ENCODE measurements at places on chromosomes 3 and 15. TPM values are rescaled to one million over a fixed set of nuclear protein-coding genes. Genes with fewer than 3 reads are reported as not detected.

Gene LTF
- total RNA-seq, result 2.5 TPM

DNA sequence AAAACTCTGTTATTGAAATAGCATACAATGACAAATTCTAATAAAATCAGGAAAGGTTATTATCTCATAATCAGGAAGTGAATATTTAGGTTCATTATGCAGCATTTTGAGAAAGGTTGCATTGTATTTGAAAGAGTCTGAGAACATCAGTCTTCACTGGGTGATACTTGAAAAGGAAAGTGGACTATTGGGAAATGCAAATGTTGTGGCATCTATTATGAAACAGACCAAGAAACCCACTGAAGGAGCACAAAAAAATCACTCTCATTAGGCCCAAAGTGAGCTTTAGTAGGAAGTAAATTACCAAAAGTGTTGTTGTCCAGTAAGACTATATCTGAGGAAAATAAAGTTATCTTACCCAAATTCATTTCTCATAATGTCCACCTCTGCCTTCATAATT, 90.8 kb downstream of the ZPLD1 start:
- no peak overlapping the region for H3K27ac ChIP-seq
- no peak overlapping the region for H3K4me3 ChIP-seq
- H3K27me3 ChIP-seq, result no peaks in the 10 kb centered on the region

DNA sequence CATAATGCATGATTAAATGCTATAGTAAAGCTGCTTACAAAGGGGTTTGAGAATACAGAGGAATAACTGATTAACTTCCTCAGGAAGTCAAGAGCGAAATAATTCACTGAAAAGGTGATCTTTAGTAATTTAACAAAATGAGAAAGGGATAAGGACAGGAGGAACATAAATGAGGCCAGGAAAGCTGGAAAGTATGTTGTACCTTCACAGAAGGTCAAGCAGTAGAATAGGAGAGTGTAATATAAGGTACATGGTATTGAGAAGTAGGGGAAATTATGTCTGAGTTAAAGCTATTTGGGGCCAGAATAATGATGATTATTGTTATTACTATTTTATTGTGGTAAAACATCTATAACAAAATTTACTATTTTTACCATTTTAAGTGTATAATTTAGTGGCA, 19.2 kb downstream of the GOLM2 start:
- no peaks in the 10 kb centered on the region for H3K36me3 ChIP-seq
- no peaks in the 10 kb centered on the region for H3K4me1 ChIP-seq
- no peak overlapping the region for H3K4me3 ChIP-seq
- no peak for DNase-seq

GRCh38 chr3:71689291-71689690, 35.9 kb downstream of the EIF4E3 start:
- H3K36me3 ChIP-seq, result no peaks in the 10 kb centered on the region
- no peak overlapping the region for H3K27ac ChIP-seq
- no peak overlapping the region for H3K4me3 ChIP-seq
- H3K4me1 ChIP-seq, result peaks cover 25% of the 10 kb centered on the region
- no peak for DNase-seq
- H3K27me3 ChIP-seq, result no peaks in the 10 kb centered on the region

GRCh38 chr15:95880630-95881029, 449.9 kb upstream of the NR2F2 start:
- H3K27ac ChIP-seq, result no peak overlapping the region
- DNase-seq, result no peak
- no peaks in the 10 kb centered on the region for H3K27me3 ChIP-seq
- H3K36me3 ChIP-seq, result no peaks in the 10 kb centered on the region

DNA sequence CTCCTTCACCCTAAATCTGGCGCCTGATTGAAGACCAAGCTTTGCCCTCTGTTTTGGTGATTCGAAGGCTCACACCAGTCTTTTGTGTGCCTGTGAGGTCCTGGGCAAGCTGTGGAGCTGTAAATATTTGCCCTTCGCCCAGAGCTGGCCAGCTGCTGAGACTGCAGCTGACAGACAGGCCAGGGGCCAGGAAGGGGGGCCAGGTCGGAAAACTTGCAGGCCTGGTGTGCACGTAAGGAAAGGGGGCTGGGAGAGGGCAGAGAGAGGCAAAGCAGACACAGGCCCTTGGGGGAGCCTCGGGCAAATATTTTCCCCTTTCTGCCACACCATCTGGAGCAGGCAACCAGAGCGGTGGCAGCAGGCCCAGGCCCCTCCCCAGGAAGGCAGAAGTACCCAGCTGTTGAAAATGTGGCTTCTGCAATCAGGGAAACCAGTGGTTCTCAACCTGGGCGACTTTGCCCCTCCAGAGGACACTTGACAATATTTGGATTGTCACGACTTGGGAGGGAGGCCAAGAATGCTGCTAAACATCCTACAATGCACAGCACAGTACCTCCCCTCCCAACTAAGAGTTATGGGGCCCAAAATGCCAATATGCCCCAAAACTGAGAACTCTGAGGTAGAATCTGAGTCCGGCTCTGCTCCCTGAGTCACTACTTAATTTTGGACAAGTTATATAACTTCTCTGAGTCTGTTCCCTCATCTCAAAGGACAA, 2.5 kb downstream of the PDZRN3 start:
- peak overlapping the region; percentile 60 for H3K27ac ChIP-seq
- H3K4me1 ChIP-seq, result peaks cover 43% of the 10 kb centered on the region
- H3K27me3 ChIP-seq, result peaks cover 13% of the 10 kb centered on the region
- peak overlapping the region; percentile 74 for H3K4me3 ChIP-seq
